ENCODE measurements at places on chromosomes 11 and 22. TPM values are rescaled to one million over a fixed set of nuclear protein-coding genes. Genes with fewer than 3 reads are reported as not detected.
A peak's percentile ranks its signal among the peaks of the same experiment; 100 is the strongest.

DNA sequence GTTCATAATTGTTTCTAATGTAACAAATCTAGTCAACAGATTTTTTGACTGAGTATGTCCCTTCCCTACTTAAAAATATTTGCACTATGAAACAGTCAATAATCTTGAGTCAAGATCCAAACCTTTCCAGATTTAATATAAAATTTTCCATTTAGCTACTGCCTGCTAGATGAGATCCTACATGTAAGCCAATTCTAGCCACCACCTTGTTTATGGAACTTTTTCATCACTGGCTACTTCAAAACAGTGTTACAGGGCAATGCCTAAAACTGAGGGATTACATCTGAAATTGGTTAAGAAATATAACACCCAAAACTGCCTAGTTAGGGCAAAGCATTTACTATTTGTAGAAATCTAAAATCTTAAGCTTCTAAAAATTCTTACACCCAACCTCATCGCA lies 10.5 kb upstream of the FUT4 start:
- peak overlapping the region; percentile 62 for H3K4me3 ChIP-seq
- no peaks in the 10 kb centered on the region for H3K27me3 ChIP-seq
- peaks cover 32% of the 10 kb centered on the region for H3K4me1 ChIP-seq

- no peaks in the 10 kb centered on the region for H3K27me3 ChIP-seq
- H3K4me3 ChIP-seq, result no peak overlapping the region
- peaks cover 9% of the 10 kb centered on the region for H3K4me1 ChIP-seq
- H3K36me3 ChIP-seq, result no peaks in the 10 kb centered on the region
- no peak for DNase-seq
- H3K27ac ChIP-seq, result no peak overlapping the region
Observed at GRCh38 chr22:24512043-24512442, 16.9 kb downstream of the UPB1 start.

- H3K4me1 ChIP-seq, result no peaks in the 10 kb centered on the region
- H3K4me3 ChIP-seq, result no peak overlapping the region
- H3K27ac ChIP-seq, result no peak overlapping the region
- H3K27me3 ChIP-seq, result no peaks in the 10 kb centered on the region
Observed at GRCh38 chr11:105236664-105237063, 97.1 kb upstream of the CARD18 start.

DNA sequence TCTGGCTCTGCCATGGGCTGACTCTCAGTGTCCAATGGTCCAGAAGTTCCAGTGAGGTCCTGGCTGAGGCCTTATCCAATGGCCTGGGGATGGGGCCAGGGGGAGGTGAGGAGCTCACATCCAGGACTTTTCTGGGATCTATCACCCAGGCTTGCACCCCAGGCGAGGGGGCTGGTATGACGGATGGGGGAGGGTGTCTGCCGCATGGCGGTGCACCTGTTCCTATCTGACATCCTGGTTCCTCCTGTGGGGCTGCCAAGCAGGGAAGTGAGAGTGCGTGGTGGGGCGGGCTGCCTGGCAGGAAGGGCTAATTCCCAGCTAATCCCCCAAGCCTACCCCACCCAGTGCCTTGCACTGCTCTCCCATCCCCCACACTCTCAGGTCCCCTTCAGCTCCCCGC lies 102.1 kb downstream of the NECTIN1 start:
- H3K4me1 ChIP-seq, result no peaks in the 10 kb centered on the region
- no peak overlapping the region for H3K4me3 ChIP-seq
- no peaks in the 10 kb centered on the region for H3K27me3 ChIP-seq
- DNase-seq, result no peak

DNA sequence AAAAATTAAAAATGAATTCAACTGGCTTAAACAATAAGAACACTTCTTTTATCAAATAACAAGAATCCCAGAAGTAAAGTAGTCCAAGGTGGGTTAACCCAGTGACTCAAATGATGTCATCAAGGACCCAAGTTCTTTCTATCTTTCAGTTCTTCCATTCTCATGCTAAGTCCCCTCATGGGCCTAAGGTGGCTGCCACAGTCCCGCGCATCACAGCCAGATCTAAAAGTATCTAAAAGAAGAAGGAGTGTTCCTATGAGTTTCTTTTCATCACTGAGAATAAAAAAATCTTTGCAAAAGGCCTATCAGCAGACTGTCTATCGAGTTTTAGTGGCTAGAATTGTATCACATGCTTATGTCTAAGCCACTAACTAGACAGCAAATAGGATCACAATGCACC lies 37.2 kb upstream of the LDLRAD3 start:
- H3K4me3 ChIP-seq, result no peak overlapping the region
- peaks cover 3% of the 10 kb centered on the region for H3K4me1 ChIP-seq
- H3K27ac ChIP-seq, result no peak overlapping the region
- H3K36me3 ChIP-seq, result no peaks in the 10 kb centered on the region
- H3K27me3 ChIP-seq, result no peaks in the 10 kb centered on the region

- peaks cover 6% of the 10 kb centered on the region for H3K4me1 ChIP-seq
- DNase-seq, result no peak
- no peak overlapping the region for H3K4me3 ChIP-seq
- H3K27me3 ChIP-seq, result no peaks in the 10 kb centered on the region
- H3K36me3 ChIP-seq, result no peaks in the 10 kb centered on the region
Observed at GRCh38 chr11:34240150-34240494, 117.7 kb downstream of the ABTB2 start.

GRCh38 chr11:70201882-70202861 lies 924 bp upstream of the FADD start:
- H3K27me3 ChIP-seq, result no peaks in the 10 kb centered on the region
- no peak overlapping the region for H3K27ac ChIP-seq
- peak overlapping the region; percentile 87 for H3K4me3 ChIP-seq
- peaks cover 11% of the 10 kb centered on the region for H3K36me3 ChIP-seq

The GAL3ST1 gene
- total RNA-seq, result 2.2 TPM

The INS gene
- total RNA-seq, result not detected

The BTG4 gene
- not detected for total RNA-seq

The P4HA3 gene
- total RNA-seq, result 4.4 TPM

Data from thoracic aorta (tissue), 2 donors.